ENCODE measurements at places on chromosomes 13 and 19.

DNA sequence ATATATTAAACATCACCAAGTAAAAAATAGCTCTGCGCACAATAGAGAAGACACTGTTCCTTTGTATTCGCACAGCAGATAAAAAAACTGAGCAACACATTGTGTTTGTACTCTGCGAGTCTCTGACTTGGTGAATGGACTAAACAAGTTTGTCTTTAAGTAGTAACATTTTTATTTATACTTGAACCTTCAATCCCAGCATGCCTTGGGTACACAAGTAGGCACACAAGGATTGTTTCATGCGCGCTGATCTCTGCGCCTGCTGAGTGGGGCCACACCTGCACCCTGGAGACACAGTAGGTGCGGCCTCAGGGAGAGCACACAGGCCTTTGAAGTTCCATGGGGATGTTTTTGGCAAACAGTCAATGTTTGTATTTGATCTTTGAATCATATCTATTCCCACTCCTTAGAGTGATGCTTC lies 318.9 kb downstream of the MYO16 start:
- no peak for DNase-seq

DNA sequence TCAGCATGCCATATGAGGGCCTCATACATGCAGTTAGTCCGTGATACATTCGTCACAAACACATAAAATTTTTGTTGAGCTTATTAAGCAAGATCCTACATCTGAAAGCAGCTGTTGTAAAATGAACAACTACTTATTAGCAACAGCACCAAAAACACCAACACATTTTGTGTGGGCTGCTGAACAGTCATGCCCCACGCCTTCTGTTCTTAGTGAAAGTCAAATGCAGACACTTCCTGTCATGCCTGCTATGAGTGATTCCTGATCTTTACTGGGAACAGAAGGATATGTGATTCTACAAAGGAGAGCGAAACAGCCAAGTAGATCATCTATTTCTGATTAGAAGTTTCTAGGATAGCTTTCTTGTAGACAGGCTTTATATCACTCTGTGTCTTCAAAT lies 4.2 kb upstream of the B3GLCT start:
- no peak for DNase-seq

- no peak for DNase-seq
Observed at GRCh38 chr19:8526345-8527091, 12.6 kb upstream of the ZNF414 start.

- no peak for DNase-seq
Observed at GRCh38 chr13:106942563-106942962, 374.6 kb upstream of the ARGLU1 start.

DNA sequence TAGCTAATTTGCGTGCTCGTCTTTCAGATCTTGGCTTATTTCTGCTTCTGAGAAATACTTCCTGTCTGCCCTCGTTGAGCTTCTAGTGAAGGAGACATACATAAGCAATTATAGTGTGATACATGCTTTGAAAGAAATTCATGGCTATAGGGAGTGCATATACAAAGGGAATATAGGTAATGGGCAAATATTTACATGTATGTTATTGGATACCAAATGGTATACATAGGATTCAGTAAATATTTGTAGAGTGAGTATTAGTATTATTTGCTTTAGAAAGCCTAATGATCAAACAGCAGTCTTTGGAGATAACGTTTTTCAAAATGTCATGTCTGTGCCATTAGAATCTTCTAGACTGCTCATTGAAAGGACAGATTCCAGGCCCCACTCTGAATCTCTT lies 5.2 kb downstream of the BRCA2 start:
- no peak for DNase-seq

DNA sequence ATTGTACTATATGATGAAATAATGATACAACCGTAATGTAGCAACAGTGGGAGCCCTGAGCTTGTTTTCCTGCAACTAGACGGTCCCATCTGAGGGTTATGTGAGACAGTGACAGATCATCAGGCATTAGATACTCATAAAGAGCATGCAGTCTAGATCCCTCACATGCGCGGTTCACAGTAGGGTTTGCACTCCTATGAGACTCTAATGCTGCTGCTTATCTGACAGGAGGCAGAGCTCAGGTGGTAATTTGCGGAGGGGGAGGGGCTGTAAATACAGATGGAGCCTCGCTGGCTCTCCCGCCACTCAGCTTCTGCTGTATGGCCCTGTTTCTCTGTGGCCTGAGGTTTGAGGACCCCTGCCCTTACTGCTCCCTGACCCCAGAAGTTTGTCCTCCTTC lies 13.7 kb downstream of the EPHX3 start:
- DNase-seq = no peak

- DNase-seq = no peak
Observed at GRCh38 chr19:1811942-1812425, at the start of gene ATP8B3. Gene ATP8B3 (minus strand): TSS chr19:1812276. CDS start chr19:1811736, 540 bp downstream.

- no peak for DNase-seq
Observed at GRCh38 chr13:73365681-73366080, 306.9 kb downstream of the KLF5 start.

DNA sequence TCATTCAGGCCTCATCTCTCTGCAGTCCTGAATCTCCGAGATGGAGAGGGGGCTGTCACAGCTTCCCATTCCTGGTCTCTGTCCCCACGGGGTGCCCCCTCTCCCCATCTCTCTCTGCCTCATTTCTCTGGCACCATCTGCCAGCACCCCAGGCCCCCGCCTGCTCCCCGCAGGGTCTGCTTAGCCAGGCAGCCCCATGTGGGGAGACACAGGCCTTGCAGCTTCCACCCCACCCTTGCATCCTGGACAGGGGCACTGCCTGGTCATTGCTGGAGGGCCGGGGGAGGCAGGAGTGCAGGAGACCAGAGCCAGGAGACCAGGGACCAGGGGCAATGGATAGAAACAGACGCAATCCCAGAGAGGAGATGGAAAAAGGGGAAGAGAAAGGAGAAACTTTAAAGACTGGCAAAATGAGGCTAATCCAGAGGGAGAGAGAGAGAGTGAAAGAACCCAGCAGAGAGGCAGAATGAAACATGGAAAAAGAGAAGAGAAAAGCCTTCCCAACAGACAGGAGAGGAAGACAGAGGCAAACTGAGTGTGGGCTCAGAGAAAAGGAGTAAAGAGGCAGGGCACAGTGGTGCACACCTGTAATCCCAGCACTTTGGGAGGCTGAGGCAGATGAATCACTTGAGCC lies 8.8 kb upstream of the GIPR start:
- no peak for DNase-seq

GRCh38 chr19:34844277-34844676 lies 71.3 kb upstream of the ZNF599 start:
- DNase-seq = no peak

DNA sequence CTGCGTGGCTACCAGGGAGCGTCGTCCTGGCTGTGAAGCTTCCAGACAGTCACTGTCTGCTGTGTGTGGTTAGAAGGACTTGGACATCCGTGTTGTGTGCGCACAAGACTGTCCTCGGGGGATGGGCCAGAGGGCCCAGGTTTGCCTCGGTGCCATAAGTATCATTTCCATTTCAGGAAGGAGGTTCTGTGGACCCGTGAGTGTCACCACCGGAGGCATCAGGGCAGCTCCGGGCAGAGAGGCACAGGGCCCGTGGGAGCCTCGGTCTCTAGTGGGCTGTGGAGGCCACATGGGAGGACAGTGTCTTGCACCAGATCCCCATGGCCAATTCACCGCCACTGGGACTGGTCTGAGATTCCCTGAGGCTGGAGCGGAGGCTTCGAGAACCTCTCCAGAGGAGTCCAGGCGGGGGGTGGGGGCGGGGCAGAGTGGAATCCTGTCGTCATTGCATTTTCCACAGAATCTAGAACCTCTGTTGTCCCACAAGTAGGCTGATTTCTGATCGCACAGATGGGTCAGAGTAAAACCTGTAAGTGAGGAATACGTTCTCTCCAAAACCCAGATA lies 6.0 kb downstream of the ZNF57 start:
- DNase-seq = no peak

GRCh38 chr19:29944390-29945012 lies 2.5 kb downstream of the URI1 start:
- no peak for DNase-seq

GRCh38 chr19:6109947-6110346 lies 353 bp downstream of the RFX2 start:
- no peak for DNase-seq

DNA sequence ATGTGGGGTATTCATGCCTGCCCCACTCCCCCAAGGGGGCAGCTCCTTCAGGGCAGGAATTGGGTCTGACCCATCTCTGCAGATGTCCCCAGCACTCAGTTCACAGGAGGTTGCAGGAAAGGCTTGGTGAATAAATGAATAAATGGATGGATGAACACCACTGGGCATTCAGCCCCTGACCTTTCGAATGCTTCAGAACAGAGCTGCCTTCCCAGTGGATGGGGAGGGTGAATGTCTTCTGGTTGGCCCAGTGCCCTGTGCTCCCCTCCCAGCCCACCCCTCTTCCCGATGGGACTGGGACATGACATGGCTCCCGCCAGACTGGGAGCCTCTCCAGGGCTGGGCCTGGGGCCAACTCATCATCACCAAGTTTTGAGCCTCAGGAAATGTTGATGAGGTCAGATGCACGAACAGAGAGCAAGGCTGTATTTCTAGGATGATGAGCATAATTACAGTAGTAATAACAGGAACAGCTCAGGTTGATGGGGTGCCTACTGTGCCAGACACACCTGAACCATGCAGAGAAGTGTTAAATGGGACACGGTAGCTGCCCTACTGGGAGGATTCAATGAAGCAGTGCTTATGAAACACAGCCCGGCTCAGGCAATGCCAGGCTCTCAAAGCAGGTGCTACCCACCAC lies 25.7 kb downstream of the VRK3 start:
- DNase-seq = no peak

- DNase-seq = no peak
Observed at GRCh38 chr13:34678154-34678553, 263.9 kb upstream of the NBEA start.

DNA sequence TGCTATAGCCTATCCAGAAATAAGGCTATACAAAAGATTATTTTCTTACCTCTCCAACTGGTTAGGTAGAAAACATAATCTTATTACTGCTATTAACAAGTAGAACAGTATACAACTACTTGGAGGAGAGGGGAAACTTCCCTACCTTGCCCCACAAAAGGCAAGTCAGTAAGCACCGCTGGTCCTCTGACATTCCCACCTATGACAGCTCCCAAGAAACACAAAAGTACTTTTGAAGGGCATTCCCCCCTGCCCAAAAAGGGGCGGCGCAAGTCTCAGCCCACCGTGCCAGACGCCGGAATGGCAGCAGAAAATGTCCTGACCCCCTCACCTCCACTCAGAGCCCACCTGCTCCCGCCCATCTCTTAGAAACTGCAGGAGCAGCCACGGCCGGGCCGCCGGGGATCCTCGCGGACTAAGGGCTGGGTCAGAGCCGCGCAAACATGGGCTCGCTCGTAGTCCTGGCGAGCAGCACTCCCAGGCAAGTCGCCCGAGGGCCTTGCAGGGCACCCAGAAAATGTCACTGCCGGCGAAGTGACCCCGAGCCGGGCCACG lies 437 bp downstream of the SUCLA2 start:
- DNase-seq = no peak

DNA sequence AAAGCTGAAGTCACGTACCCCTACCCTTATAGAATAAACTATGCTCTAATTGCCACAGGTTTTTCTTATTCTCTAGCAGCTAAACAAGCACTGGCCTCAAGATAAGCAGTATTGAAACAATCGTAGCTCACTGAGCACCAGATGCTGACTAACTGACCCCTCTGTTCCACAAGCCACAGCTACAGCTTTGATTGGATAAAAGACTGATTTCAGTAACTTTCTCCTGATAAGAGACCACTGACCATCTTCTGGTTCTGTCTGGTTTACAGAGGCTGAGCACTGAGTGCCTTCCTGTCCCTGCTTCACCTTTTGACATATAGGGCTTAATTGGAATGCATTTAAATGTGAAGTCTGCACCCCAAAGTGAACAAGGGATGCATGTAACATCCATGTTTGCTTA lies 8.4 kb upstream of the RAP2A start:
- DNase-seq = no peak

GRCh38 chr13:51827254-51827653 lies 17.7 kb downstream of the TMEM272 start:
- no peak for DNase-seq

- no peak for DNase-seq
Observed at GRCh38 chr19:334296-335071, 10.1 kb downstream of the MIER2 start.

- no peak for DNase-seq
Observed at GRCh38 chr19:12139269-12139668, 881 bp downstream of the ZNF20 start.

DNA sequence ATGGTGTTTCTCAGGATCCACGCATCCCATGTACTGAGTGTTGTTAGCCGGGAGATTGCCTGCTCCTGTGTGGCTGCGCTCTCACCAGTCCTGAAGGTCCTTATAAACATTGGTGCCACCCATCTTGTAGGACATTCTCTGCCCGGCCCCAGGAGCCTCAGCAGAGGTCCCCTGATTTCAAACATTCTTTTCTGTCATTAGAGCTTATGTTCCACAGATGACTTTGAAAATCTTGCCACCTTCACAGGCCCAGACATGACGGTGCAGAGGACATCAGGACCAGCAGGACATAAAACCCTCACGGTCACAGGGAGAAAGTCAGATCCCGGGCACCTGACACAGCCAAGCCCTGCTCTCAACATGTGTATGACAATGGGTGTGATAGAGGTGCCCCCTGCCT lies 33.2 kb upstream of the PEPD start:
- DNase-seq = no peak

DNA sequence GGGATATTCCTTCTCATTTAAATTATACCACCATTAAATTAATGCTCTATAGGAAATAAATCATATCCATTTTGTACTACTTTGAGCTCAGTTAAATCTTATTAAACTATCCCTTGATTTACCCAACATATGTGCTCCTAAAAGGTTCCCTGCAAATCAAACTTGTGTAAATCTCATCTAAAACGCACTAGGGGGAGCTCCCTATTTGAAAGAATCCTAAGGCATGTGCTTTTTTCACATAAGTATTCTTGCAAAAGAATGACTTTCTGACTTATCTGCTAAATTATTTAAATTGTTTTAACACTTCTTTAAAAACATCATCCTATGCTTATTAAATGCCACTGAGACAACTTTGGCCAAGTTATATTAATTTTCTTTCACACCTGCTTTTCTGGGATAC lies 7.9 kb downstream of the INTS6 start:
- DNase-seq = no peak

GRCh38 chr19:30023330-30023729 lies 81.3 kb downstream of the URI1 start:
- no peak for DNase-seq

DNA sequence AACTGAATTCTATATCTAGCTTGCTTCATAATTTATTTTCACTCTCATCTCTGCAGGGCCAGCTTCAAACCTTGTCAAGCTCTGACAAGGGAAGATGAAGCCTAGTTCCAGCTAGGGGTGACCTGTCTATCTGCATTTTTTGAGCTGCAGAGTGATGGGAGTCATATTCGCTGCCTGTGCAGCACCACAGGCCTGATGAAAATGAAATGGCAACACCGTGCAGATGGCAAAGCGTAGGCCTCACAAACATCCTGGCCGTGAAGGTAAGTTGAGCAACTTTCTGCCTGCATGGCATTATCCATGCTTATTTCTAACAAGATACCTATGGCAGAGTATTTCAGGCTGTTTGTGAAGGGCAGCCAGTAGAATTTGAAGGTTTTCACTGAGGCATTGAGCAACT lies 86.4 kb upstream of the C1QTNF9B start:
- no peak for DNase-seq

- no peak for DNase-seq
Observed at GRCh38 chr13:40101708-40102359, 446.4 kb downstream of the COG6 start.

GRCh38 chr13:94495806-94496205 lies 16.3 kb upstream of the DCT start:
- DNase-seq = no peak
